Effector memory CD8-positive, alpha-beta T cell (primary cell): ENCODE measurements at places on chromosomes 5 and 9.

DNA sequence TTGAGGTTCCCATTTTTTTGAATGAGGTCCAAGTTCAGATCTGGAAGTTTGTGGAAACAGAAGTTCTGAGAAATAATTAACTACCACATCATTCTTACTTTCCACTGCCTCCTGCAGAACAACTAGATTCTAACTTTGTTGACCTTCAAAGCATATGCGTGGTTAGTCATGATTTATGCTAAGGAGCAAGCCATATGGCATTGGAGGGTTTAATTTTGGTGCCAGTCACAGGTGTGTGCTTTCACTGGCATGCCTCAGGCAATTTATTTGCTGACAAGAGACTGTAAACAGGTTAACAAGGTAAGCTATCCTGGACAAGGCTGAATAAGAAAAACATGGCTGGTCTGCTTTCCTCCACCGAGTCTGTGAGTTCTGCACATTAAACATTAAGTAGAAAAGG, 31.5 kb downstream of the HMHB1 start:
- no peak for DNase-seq

- DNase-seq = peak; percentile 43
Observed at GRCh38 chr5:74631081-74631953, 9.2 kb downstream of the ENC1 start.

- no peak for DNase-seq
Observed at GRCh38 chr5:15585128-15585527, 85.1 kb downstream of the FBXL7 start.

GRCh38 chr5:124280079-124280478, 466.4 kb downstream of the ZNF608 start:
- no peak for DNase-seq

DNA sequence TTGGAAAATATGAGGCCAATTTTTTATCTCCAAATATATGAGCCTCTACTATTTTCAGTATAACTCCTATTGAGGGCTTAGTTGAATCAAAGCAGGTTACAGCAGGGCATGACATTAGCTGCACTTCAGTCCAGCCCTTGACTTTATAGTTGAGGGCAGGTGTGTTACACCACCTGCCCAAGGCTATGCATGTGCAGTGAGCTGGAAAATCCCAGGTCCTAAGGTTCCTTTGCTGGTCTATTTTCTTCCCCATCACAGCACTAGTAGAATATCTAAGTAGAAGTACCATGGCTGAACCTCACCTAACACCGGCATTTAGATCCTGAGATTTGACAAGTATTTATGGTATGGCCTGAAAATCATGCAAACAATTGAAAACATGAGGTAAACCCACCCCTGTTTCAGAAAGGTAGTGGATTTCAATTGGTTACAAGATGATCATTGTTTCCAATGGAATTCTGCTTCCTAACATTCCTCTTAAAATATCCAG, 201.1 kb downstream of the SEMA5A start:
- DNase-seq = no peak

- no peak for DNase-seq
Observed at GRCh38 chr9:5879419-5880181, 11.1 kb upstream of the MLANA start.

GRCh38 chr9:122785269-122785668, 3.5 kb upstream of the OR5C1 start:
- DNase-seq = no peak

GRCh38 chr9:135858491-135859185, 48.7 kb downstream of the CAMSAP1 start:
- DNase-seq = no peak

DNA sequence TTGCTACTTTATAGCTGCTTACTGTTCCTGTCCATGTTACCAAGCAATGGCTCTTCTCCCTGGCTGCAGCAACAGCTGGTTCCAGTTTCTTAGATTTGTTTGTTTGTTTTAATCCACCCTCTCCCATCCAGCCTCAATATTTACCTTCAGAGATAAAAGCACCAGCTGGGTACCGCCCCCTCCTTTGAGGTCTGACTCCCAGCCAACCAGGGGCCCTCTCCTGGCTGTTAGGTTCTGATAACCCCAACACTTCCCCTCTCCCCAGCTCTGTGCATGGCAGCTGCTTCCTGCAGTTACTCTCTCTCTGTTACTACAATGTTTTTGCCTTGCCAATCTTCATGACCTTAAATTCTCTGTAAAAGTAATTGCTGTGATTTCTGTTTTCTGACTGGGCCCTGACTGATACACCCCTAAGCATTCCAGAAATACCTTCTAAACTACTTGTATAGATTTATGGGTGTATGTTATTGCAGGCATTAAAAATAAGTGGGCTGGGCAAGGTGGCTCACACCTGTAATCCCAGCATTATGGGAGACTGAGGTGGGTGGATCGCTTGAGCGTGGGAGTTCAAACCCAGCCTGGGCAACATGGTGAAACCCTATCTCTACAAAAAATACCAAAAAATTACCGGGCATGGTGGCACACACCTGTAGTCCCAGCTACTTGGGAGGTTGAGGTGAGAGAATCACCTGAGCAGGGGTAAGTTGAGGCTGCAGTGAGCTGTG, 2.6 kb upstream of the GCNT1 start:
- peak; percentile 14 for DNase-seq

- DNase-seq = no peak
Observed at GRCh38 chr5:170475294-170476000, 28.4 kb upstream of the KCNIP1 start.

DNA sequence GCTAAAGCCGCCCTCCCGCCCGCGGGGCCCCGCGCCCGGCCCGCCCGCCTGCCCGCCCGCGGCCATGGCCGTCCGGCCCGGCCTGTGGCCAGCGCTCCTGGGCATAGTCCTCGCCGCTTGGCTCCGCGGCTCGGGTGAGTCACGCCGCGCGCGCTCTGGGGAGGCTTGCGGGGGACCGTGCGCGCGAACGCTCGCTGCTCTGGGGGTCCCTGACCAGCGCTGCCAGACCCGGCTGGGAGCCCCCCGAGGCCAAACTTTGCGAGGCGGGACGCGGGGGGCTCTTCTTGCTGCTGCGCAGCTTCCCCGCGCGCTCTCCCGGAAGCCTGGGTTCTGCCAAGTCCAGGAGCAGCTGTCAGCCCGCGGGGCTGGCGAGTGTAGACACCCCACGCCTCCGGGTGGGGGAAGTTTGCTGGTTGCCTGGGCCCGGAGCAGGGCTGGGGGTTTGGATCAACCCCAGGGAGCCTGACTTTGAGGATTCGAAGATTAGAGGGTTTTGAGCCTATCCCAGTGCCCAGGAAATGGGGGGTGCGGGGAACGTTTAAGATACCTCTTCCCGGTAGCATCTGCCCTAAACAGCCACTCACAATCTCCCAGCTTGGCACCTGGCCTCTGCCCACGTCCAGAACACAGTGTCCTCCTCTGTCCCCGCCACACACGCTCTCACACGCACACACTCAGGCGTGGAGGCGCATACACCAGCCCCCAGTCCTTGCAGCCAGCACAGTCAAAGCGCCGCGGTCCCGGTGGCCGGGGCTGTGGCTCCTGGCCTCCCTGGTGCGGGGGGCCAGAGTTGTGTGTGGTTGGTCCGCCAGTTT, 535 bp downstream of the UNC5A start:
- DNase-seq = no peak

DNA sequence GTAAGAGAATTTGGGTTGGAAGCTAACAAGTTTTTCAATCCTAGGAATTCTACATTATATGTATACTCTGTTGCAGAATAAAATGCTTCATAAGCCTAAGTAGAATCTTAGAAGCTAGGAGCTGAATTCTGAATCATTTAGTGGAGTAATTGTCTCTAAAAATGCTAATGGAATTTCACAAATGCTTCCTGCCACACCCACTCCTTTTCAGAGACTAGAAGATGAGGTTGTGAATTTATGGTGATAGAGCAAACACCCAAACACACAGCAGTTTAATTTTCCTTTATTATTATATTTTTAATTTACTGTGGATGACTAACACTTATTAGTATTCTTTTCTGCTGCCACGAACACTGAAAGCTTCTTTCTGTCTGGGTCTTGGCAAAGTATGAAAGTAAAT, 208.0 kb upstream of the PDE4D start:
- DNase-seq = no peak

DNA sequence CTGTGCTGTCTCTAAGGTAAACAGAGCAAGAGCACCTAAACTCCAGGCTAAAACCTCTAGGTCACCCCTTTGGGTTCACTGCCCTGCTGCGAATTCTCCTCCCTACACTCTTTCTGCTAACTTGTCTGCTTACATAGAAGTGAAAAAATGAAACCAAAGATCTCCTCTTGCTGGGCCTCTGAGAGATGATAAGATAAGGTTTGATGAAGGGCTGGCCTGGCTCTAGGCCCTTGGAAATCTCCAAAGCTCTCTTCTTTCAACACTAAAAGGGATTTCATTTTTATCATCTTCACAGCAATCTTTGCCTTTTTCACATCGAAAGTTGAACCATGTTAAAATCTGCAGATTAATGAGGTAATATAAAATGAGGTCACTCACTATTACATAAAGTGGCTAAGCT, 450.8 kb upstream of the TLE4 start:
- no peak for DNase-seq

GRCh38 chr5:89016741-89017303, 133.8 kb upstream of the MEF2C start:
- no peak for DNase-seq

DNA sequence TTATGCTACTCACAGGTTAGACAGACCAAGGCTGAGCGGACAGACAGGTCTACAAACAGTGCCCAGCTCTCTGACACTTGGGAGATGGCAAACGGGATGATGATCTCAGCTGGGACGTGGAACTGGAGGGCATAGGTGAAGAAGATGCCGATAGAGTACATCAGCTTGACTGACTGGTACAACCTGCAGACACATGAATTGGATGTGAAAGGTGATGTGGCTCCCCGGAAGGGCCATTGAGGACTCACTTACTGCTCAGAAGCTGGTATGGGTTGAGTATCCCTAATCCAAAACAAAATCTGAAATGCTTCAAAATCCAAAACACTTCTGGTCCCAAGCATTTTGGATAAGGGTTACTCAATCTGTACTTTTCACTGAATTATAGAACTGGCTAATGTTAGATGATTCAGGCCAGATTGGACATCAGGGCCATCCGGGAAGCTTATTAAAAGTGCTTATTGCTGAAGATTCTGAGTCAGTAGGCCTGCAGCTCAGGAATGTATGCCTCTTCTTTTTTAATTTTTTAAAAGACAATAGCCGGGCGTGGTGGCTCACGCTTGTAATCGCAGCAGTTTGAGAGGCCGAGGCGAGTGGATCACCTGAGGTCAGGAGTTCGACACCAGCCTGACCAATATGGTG, 22.4 kb downstream of the SLC36A3 start:
- no peak for DNase-seq

- DNase-seq = no peak
Observed at GRCh38 chr9:2281031-2281802, 266.1 kb downstream of the SMARCA2 start.

DNA sequence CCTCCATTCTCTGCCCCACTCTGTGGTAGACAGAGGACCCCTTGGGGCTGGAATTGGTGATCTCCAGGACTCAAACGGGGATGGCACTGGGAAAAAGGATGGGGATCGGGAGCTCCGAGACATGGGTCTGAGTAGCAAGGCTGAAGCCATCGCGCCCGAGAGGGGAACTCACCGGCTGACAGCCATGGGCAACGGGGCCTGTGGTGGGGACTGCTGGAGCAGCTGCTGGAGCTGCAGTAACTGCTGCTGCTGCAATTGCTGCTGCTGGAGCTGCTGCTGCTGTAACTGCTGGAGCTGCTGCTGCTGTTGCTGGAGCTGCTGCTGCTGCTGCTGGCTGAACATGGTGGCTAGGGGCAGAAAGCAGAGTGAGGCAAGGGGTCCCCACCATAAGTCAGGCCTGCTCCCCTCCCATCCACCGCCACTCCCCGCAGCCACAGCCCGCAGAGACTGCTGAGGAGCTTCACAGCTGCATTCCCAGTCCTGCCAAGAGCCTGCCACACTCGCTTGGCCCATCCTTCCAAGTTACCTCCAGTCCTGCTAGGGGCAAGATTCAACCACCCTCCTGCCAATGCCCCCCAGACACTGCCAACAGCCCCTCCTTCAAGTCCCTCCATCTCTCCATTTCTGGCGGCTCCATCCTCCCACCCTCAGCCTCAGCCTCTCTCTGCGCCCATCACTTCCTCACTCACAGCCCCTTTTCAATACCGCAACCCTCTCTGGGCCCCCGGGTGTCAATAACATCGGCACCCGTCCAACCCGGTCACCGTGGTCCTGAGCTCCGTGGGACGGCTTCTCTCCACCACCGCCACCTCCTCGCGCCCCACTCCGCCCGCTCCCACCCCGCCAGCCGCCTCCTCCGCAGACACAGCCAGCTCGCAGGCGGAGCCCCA, 611 bp downstream of the CIZ1 start:
- no peak for DNase-seq

DNA sequence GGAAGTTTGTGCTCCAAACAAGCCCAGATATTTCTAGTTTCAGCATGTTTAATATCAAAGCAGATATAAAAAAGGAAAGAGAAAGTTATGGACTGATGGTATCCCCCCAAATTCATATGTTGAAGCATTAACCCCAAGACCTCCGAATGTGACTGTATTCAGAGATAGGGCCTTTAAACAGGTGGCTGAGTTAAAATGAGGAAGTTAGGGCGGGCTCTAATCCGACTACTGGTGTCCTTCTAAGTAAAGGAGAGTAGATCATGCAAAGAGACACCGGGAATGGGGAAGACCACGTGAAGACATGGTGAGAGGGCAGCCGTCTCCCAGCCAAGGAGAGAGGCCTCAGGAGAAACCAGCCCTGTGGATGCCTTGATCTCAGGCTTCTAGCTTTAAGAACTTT, 324.1 kb upstream of the KIF2A start:
- DNase-seq = no peak

DNA sequence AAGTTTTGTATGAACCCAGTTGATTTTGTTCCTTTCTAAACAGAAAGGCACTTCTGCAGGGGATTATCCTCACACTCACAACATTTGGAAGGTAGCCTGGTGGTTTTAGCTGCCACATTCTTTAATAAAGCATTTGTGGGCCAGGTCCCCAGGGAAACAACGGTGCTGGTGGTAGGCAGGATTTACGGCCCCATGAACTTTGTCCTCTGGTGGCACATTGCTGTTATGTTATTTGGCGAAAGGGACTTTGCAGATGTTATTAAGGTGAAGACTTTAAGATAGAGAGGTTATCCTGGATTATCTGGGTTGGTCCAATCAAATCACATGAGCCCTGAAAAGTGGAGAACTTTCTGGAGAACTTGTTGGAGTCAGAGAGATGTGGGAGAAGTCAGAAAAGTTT, 86.3 kb upstream of the C9orf72 start:
- DNase-seq = no peak

DNA sequence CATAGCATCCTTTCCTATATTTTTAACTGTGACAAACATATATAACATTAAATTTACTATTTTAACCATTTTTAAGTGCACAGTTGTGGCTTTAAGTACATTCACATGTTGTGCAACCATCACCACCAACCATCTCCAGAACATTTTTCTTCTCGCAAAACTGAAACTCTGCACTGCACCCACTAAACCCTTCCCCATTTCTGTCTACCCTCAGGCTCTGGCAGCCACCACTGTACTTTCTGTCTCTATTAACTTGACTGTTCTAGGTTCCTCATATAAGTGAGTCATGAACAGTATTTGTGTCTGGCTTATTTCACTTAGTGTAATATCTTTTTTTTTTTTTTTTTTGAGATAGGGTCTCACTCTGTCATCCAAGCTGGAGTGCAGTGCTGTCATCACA, 25.5 kb downstream of the KCNMB1 start:
- no peak for DNase-seq
